ENCODE measurements at places on chromosomes 1 and 21.

DNA sequence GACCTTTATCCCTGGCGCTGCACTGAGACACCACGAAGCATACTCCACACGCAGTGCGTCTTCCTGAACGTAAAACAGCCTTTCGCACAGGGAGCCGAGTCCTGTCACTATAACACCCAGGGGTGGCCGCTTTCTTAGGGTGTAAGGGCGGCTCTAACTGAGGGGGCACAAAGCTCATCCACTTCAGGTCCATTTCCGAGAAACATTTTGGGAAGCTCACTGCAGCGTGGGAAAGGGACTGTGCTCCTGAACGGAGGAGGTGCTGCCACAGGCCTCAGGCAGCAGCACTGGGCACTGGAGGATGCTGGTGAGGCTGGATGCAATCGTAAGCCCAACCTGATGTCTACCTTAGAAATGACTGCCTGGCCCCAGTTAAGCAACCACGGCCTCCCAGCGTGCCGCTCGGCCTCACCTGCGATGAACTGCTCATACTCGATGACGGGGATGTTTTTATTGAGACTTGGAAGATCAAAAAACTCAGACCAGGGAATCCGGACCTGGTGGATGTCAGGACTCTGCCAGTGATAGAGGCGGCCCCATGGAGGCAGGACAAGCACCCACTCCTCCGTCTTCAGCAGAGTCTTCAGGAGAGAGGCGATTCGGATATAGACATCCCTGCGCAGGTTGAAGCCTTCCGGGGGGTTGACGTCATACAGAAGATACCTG is 2.3 kb downstream of the POFUT2 start:
- DNase-seq, result peak; percentile 49

- DNase-seq, result no peak
Measured at GRCh38 chr1:228219962-228220780, 12.3 kb downstream of the OBSCN start.

DNA sequence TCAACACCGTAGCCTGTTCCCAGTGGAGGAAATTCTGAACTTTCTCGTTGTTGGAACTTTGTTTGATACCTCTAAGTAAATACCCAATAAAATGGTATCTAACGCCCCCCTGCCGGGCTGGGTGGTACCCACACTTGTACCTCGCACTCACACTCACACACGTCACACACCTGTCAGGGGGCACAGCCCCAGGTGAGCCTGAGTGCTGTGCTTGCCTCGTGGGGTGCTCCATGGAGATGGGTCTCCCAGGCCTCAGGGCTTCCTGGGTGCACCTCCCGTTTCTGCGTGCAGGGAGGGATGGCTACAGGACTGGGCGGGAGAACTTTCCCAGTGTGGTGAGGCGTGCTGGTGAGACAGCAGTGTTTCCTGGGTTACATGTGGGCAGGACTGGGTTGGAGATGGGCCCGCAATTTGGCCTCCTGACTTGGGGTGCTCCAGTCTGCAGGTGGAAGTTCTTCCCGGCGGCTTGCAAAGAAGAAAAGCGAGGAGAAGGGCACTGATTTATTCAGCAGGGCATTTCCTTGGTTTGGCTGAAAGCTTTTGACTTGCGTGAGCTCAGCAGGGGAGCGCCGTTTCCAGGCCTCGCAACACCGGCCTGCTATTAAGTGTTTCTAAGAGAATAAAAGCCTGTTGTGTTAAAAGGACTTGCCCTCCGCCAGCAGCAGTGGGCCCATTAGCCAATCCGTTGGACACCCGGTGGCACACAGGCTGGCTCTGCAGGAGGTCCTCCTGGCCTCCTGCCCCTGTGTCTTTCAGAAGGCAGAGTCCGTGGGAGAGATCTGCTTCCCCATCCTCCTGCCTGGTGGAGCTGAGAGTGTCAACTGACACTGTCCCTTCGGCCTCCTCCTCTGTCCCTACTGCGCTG is 79.7 kb downstream of the KIF26B start:
- DNase-seq, result no peak

GRCh38 chr1:46187106-46187869 is 10.9 kb downstream of the POMGNT1 start:
- DNase-seq, result no peak

DNA sequence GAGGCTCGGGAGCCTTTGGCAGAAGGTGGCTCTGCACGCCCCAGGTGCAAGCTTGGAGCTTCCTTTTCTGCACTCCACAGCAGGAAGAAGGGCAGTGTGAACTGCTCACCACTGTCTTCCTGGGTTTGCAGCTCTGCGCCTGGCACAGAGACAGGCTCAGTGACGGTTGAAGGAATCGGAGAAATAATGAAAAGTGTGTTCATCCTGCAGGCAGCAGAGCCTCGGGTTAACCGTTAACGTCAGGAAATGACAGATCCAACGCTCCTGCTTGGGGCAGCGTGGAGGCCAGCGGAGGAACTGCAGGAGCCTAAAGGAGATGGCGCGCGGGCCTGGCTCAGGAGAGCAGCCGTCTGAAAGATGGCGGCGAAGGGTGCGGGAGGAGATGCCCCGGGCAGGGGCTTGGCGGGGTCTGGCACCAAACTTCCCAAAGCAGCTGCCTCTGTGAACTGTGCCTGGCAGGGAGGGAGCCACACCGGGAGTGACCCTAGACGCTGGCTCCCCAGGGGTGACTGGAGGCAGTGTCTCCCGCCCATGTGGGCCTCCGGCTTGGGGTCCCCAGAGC is 10.9 kb upstream of the SAMD11 start:
- DNase-seq, result peak; percentile 57

GRCh38 chr1:16393570-16394521 is 26.8 kb downstream of the SZRD1 start:
- DNase-seq, result no peak
